ENCODE measurements at places on chromosomes 1 and 21. TPM values are rescaled to one million over a fixed set of nuclear protein-coding genes. Genes with fewer than 3 reads are reported as not detected.
A peak's percentile ranks its signal among the peaks of the same experiment; 100 is the strongest.

GRCh38 chr1:24692351-24692980 is 49.4 kb downstream of the SRRM1 start:
- DNase-seq = no peak

LEMD1 gene
- not detected for total RNA-seq

GRCh38 chr1:27332536-27333281 is 9.1 kb upstream of the SYTL1 start:
- DNase-seq = no peak

TCHH gene
- 29.5 TPM for total RNA-seq

DENND2D gene
- 29.8 TPM for total RNA-seq

GRCh38 chr1:17617787-17618557 is 78.5 kb downstream of the ARHGEF10L start:
- peak; percentile 47 for DNase-seq

CLK2 gene
- 55.8 TPM for total RNA-seq

All from lower leg skin (tissue), 4 donors.